ENCODE measurements at places on chromosomes 12 and 14. TPM values are rescaled to one million over a fixed set of nuclear protein-coding genes. Genes with fewer than 3 reads are reported as not detected.

- DNase-seq: no peak
Observed at GRCh38 chr12:32559434-32559833, 119.7 kb upstream of the DNM1L start.

DNA sequence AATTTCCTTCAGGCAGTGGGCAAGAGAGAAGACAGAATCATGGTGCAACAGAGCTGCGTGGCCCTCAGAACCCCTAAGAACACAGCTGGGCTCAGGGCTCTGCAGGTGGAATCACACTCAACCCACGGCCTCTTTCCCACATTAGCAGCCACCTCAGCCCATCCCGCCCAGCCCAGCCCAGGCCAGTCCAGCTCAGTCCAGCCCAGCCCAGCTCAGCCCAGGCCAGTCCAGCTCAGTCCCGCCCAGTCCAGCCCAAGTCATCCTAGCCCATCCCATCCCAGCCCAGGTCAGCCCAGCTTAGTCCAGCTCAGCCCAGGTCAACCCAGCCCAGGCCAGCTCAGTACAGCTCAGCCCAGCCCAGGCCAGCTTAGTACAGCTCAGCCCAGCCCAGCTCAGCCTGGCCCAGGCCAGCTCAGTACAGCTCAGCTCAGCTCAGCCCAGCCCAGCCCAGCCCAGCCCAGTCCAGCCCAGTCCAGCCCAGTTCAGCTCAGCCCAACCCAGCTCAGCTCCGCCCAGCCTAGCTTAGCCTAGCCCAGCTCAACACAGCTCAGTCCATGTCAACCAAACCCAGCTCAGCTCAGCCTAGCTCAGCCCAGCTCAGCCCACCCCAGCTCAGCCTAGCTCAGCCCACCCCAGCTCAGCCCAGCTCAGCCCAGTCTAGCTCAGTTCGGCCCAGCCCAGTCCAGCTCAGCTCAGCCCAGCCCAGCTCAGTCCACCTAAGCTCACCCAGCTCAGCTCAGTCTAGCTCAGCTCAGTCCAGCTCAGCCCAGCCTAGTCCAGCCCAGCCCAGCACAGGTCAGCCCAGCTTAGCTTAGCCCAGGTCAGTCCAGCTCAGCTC lies 183.1 kb downstream of the TMEM121 start:
- DNase-seq: no peak

GRCh38 chr12:101713059-101713682 lies 15.7 kb downstream of the CHPT1 start:
- DNase-seq: no peak

GRCh38 chr12:93061473-93062419 lies 132.7 kb upstream of the EEA1 start:
- no peak for DNase-seq

- no peak for DNase-seq
Observed at GRCh38 chr14:23299211-23299957, 3.3 kb downstream of the PPP1R3E start.

Gene ASCL1
- polyA plus RNA-seq: not detected

Gene COQ5
- 44.8 TPM for polyA plus RNA-seq

Gene RHEBL1
- polyA plus RNA-seq: 1.6 TPM

Gene ACOT4
- polyA plus RNA-seq: 0.29 TPM

Gene TFCP2
- polyA plus RNA-seq: 41.4 TPM

Gene OR6C2
- not detected for polyA plus RNA-seq
